ENCODE measurements at places on chromosomes 7 and 10.

DNA sequence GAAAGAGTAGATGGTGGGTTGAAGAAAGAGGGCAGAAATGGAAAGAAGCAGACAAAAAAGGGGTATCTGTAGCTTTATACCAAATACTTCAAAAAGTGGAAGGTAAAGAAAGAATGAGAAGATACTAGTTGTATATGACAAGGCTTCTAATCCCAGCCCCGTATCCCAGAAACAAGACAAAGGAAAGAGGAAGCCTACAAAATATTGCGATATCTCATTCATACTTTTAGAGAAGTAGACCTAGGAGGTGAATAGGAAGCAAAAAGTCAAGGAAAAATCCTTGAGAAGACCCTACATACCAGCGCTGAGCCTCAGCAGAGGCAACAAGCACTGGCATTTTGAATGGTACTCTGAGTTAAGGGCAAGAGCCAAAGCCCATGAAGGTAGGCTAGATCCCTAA lies 26.6 kb downstream of the PHTF2 start:
- no peak for DNase-seq

- DNase-seq = no peak
Observed at GRCh38 chr10:5833814-5834213, 20.6 kb upstream of the GDI2 start.

GRCh38 chr7:46932306-46932675 lies 649.6 kb downstream of the TNS3 start:
- DNase-seq = no peak

- no peak for DNase-seq
Observed at GRCh38 chr10:74179111-74179710, 28.2 kb downstream of the ADK start.

GRCh38 chr7:105680505-105681187 lies 99.4 kb upstream of the EFCAB10 start:
- DNase-seq = no peak

Measured in KG1 (cell line).